ENCODE measurements at places on chromosomes 5 and 9.

- DNase-seq, result no peak
Observed at GRCh38 chr5:174306345-174307030, 261.0 kb downstream of the NSG2 start.

- DNase-seq, result no peak
Observed at GRCh38 chr5:78644741-78645300, 3.8 kb downstream of the LHFPL2 start.

GRCh38 chr9:114017741-114018715, 60.1 kb downstream of the AMBP start:
- DNase-seq, result peak; percentile 20

DNA sequence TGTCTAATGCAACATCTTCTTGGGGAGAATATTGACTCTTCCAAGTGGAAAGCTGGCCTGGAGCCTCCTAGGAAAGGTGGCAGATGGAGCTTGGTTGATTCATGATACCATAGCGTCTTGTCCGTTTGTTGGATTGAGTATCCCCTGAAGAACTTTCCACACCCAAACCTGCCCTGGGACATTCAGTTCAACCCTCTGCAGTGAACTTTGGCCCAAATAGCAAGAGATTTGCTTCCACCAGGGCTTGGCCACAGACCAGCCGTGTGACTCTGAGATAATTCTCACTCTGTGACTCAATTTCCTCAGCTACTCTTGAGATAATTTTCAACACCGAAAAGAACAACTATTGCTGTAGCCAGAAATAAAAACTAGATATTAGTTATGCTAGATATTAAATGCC, 108.0 kb upstream of the RAD23B start:
- no peak for DNase-seq

DNA sequence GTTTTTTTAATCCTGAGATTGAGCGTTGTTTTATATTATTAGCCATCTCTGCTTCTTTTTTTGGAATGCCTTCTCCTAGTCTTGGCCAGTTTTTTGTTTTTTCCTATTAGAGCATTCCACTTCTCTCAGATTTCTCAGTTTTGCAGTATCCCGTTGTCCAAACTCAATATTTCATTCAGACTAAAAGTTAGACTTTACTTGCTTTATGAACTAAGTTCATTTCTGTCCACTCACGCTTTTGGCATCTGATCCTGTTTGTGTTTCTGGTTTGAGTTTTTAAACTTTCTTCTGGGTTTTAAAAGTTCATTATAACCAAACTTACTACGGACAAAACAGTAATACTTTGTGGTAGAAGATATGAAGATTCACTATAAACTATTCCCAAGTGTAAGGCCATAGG, 288.3 kb upstream of the MPDZ start:
- no peak for DNase-seq

GRCh38 chr9:126330536-126330935, 3.9 kb downstream of the MVB12B start:
- DNase-seq, result no peak

GRCh38 chr5:92581249-92581648, 999.8 kb downstream of the NR2F1-AS1 start:
- DNase-seq, result no peak

DNA sequence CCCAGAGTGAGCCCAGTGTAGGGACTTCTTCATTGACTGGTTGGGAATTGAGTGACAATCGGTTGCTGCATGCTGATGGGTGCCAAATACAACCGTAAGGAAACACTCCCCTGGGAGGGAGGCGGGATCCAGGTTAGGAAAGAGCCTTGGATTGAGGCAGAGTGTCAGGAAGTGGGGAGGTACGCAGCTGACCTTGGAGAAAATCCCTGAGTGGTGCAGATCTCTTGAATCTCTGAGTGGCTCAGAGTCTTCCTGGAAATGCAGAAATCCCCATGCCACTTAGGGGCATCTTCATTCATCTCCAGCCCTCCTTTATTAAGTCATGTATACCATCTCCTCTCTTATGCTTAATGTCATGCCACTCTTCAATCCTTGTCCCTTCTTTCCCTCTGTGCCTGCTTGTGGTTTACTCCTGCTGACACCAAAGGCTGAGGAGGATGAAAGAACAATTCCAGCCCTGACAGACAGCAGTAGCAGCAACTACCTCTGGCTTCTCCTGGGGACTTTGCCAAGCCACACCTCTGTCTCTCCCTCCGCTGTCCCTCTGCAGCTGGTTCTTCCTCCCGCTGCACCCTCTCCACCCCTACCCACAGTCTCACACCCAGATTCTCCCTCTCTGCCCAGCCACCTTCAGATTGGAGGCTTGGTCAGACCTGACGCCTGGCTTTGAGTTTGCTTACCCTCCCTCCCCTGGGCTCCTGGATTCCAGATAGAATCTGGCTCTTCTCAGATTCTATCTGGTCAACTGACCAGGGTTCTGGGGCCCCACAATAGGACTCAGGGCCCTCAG, 14.1 kb upstream of the LCP2 start:
- DNase-seq, result no peak

GRCh38 chr9:97958812-97959511, 21.0 kb upstream of the HEMGN start:
- DNase-seq, result no peak

GRCh38 chr5:36598045-36598444, 8.4 kb upstream of the SLC1A3 start:
- no peak for DNase-seq

GRCh38 chr9:75186767-75187380, 98.6 kb downstream of the OSTF1 start:
- no peak for DNase-seq

DNA sequence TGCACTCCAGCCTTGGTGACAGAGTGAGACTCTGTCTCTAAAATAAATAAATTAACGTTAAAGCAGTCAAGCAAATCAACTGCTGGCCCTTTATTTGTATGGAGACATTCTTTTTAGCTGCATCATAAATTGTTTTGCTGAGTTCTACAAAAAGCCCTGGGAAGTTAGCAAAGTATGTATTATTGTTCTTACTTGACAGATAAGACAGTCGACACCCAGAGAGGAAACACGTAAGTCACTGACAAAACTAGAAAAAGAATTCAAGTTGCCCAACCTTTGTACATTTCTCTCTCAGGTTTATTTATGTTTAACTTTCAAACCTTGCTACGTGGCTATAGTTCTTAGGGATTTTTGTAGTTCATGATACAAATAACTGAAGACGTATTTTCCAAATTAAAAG, 40.4 kb upstream of the MACIR start:
- no peak for DNase-seq

DNA sequence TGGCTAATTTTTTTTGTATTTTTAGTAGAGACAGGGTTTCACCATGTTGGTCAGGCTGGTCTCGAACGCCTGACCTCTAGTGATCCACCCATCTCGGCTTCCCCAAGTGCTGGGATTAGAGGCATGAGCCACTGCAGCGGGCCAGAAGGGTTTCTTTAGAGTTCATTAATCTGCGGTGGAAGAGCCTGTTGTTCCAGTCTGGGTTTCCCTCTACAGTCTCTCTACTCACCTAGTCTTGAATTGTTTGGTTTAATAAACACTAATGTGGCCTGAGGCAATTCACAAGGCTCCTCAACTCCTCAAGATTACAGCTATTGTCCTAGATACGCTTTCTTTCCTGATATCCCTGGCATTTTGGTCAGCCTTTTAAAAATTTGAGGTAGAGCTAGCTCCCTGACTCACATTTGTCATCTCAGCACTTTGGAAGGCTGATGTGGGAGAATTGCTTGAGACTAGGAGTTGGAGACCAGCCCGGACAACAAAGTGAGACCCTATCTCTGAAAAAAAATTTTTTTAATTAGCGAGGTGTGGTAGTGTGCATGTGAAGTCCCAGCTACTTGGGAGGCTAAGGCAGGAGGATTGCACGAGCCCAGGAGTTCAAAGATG, 4.6 kb upstream of the SAR1B start:
- no peak for DNase-seq
